ENCODE measurements at places on chromosomes 12 and 14.

- ATAC-seq, result no peak
These were observed 209.4 kb upstream of the PRICKLE1 start for GRCh38 chr12:42798811-42799438.

- no peak for ATAC-seq
These were observed 344.0 kb upstream of the PRICKLE1 start for GRCh38 chr12:42933461-42934081.

DNA sequence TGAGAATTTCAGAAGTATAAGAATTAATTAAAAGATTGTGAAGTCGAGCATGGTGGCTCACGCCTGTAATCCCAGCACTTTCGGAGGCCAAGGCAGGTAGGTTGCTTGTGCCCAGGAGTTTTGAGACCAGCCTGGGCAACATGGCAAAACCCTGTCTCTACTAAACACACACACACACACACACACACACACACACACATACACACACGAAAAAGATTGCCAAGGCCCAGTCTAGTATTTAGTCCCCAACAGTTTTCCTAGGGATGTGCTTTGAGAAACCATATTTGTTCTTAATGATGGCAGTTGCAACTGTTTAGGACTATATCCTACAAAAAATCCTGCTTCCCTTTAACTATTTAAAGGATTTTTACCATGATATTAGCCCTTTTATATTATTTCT is 6.0 kb downstream of the TBK1 start:
- no peak for ATAC-seq

GRCh38 chr12:79983986-79984620 is 49.2 kb upstream of the PPP1R12A start:
- ATAC-seq, result no peak

DNA sequence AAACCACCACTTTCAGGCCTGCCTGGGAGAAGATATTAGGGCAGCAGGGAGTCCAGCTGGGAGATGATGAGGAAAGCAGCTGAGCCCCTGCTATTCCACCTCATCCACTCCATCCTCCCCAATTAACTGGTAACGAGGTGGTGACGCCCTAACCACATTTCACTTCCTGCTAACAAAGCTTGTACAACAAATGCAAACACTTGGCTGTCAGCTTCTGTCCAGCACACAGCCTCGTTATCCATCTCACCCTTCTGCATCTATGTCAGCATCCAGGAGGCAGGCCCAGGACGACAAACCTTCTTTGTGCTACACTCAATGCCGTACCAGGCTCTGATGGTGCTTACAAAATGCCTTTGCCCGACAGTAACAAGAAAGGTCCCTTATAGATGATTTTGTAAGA is 225.4 kb downstream of the APAF1 start:
- no peak for ATAC-seq

- ATAC-seq, result no peak
These were observed 197.8 kb downstream of the PPM1H start for GRCh38 chr12:62737188-62737587.

GRCh38 chr14:94356379-94357056 is 31.9 kb downstream of the SERPINA1 start:
- no peak for ATAC-seq

- ATAC-seq, result no peak
These were observed 401.4 kb downstream of the RPL10L start for GRCh38 chr14:46250113-46250703.

DNA sequence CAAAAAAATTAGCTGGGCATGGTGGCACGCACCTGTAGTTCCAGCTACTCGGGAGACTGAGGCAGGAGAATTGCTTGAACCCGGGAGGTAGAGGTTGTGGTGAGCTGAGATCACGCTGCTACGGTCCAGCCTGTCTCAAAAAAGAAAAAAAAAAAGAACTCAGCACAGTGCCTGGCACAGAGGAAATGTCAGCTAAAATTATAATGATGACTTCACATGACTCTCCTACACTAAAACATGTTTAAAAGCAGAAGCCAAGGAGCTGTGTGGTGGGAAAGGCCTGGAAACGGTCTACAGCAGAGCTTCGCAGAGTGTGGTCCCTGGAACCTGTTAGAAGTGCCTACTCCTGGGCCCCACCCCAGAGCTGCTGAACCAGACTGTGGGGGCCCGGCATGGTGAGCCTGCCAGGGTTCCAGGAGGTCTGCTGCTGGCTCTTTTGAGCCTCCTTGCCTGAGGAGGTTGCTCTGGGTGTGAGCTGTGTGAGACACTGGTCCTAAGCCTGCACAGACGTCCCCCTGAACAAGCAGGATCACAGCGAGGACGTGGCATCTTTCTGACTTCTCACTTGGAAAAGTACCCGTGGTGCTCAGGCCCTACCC is 28.1 kb downstream of the TCHP start:
- no peak for ATAC-seq

DNA sequence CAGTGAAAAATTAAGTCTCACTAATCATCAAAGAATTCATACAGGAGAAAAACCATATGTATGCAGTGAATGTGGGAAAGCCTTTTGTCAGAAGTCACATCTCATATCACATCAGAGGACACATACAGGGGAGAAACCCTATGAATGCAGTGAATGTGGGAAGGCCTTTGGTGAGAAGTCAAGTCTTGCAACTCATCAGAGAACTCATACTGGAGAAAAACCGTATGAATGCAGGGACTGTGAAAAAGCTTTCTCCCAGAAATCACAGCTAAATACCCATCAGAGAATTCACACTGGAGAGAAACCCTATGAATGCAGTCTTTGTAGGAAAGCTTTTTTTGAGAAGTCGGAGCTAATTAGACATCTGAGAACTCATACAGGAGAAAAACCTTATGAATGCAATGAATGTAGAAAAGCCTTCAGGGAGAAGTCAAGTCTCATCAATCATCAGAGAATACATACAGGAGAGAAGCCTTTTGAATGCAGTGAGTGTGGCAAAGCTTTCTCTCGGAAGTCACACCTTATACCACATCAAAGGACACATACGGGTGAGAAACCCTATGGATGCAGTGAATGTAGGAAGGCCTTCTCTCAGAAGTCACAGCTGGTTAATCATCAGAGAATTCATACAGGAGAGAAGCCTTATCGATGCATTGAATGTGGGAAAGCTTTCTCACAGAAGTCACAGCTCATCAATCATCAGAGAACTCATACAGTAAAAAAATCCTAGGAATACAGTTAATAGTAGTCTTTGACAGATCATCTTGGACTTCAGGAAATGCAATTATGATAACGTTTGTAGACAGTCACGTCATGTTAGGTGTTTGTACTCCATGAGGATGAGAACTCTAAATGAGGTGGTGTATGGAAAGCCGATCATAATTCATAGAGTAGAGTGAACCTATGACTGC is 21.1 kb downstream of the ZNF84 start:
- ATAC-seq, result no peak

DNA sequence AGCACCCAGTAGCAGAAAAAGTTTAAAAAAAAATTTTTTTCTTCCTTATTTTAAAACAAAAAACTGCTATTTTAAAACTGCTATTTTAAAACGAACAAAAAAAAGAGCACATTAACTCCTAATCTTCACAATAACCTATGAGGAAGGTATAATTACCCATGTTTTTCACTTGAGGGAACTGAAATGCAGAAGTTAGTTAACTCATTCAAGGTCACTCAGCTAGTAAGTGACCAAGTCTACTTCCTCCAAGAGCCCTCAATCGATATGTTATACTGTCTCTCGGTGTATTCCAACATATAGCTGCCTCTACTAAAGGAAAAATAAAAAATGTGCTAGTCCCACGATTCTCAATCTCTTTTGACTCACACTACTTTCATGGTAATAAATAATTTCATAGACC is 7.8 kb downstream of the RPAP3 start:
- ATAC-seq, result no peak

DNA sequence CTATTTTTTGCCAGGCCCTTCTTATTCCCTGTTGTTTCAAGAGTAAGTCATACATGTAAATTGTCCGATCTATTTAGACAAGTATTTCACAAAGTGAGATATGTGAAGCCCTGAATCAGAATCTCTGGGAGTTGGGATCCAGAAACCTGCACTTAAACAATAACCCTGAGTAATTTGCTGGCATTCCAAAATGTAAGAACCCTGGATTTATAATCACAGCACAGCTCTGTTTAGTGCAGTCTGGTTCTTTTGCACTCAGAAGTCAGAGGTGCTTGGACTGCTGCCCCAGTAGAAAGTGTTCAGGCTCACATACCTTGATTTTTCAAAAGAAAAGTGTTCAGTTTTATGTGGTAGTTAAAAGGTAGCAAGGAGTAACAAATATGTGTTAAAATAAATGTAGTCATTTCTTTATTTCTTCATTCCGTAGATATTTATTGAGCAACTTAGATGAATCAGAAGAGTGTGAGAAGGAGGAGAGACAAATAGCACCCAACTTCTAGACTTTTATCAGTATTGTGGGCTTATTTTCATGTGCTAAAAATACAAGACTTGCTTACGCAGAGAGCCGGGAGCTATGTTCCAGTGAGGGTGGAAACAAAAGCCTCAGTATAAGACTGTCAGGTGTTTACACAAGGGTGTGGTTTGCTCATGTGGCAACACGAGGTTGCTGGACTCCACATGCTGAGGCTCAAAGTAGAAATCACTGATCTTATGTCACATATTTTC is 70.1 kb downstream of the SYNE2 start:
- no peak for ATAC-seq

DNA sequence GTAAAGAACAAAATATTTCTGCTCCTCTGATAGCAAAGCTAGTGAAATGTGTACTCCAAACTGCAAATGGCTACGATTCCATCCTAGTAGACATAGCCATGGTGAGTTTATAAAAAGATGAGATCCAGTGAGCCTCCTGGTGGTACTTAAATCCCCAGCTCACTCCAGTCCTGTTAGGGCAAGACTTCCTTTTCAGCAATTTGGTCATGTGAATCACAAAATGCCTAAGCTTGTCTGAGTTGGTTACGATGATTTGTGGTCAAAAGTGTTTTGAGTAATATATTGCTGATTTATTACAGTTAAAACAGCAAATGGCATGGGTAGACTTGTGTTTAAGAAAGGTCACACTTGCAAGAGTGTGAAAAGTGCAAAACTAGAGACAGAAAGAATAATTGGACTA is 102.7 kb upstream of the NAV3 start:
- ATAC-seq, result no peak

DNA sequence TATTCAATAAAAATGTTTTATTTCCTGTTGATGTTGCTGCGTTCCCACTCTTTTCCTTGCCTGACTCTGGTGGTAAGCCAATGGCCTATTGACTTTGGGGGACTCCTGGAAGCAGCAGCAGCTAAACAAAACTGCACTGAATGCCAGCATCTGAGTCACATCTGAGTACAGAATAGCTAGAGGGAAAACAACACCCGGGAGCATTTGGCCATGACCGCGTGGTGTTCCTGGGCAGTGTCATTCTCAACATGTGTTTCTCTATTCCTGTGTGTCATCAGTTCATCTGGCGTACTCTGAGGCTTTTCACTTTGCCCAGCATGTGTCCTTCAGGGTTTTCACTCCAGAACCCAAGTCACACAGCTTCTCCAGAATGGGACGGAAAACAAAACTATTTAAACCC is 238.8 kb downstream of the PAWR start:
- no peak for ATAC-seq

- no peak for ATAC-seq
These were observed 915.2 kb downstream of the SLC6A15 start for GRCh38 chr12:83997423-83997822.

- no peak for ATAC-seq
These were observed 1.8 kb upstream of the FBXO21 start for GRCh38 chr12:117192057-117192456.

DNA sequence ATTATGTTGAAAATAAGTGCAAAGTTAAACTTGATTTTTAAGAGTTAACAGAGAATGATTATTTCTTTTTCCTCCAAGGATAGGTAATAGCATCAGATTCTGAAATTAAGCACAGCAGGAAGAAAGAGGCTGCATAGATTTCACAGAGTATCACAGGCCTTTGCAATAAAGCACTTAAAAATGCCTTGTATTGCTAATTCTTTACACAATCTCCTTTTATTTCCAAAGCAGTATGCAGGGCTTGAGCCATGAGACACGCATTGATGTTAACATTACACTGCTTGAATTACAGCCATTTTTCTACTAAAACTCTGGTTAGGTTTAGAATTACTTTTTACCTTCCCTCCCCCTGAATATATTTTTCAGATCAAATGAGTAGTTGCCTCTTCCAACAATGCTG is 398.3 kb downstream of the BCAT1 start:
- no peak for ATAC-seq

DNA sequence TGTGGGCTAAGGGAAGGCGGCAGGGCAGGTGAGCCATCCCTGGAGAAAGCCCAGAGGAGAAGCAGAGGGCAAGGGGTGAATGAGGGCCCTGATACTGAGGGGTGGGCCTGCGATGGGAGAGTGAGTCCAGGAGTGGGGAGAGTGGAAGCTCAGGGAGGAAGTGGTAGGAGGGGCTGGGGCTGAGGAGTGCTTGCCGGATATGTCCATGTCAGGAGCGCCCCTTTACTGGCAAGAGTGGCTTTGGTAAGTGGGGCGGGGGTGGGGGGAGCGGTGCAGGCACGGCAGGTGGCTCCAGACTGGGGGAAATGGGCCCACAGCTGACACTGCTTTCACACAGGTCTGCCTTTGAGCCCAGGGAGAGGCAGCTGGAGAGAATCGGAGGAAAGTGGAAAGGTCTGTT is 86.4 kb upstream of the GPR68 start:
- ATAC-seq, result peak; percentile 37

DNA sequence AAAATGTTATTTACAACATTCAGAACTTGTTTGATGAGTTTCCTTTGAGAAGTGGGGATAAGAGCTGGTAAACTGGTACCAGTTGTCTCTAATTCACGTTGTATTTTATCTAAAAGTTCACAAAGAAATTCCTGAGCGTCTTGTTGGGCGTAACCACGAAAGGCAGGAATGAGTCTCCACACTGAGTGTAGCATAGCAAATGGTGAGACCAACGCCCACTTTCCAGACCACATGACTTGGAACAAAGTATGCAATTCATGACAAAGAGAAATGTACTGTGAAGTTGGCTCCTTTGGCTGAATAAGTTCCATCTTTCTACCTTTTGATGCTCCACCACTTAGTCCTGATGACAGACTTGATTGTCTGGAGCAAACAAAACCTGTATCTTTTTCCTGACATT is 18.4 kb downstream of the USP44 start:
- ATAC-seq, result no peak

GRCh38 chr12:6957151-6957701 is 6.1 kb downstream of the PTPN6 start:
- no peak for ATAC-seq

DNA sequence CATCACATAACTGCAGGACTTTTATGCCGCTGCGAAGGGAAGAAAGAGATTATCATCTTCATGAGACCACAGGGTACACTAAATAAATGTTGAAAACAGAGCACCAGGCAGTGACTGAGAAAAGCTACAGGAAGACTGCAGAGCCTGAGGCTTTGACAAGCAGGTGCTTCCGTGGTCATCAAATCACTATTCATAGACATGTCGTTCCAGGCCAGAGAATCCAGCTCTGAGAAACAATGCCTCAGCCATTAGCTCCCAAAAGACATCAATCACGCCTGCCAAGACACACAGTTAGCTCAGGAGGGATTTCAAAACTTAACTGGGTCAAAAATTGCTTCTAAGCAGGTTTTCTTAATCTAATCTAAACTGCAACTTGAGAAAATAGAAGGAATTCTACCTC is 47.2 kb upstream of the GARIN6 start:
- no peak for ATAC-seq

GRCh38 chr14:91363776-91364523 is 53.7 kb downstream of the CCDC88C start:
- peak; percentile 19 for ATAC-seq

GRCh38 chr12:45849289-45849688 is 119.8 kb downstream of the ARID2 start:
- no peak for ATAC-seq

GRCh38 chr14:68752271-68753006 is 40.4 kb downstream of the ZFP36L1 start:
- no peak for ATAC-seq

Measured in activated CD4-positive, CD25-positive, alpha-beta regulatory T cell treated with anti-CD3 and anti-CD28 coated beads, Interleukin-2, amount 50 U/mL, for 24 hours (primary cell).